ENCODE measurements at places on chromosomes 2 and 18.
A peak's percentile ranks its signal among the peaks of the same experiment; 100 is the strongest.

DNA sequence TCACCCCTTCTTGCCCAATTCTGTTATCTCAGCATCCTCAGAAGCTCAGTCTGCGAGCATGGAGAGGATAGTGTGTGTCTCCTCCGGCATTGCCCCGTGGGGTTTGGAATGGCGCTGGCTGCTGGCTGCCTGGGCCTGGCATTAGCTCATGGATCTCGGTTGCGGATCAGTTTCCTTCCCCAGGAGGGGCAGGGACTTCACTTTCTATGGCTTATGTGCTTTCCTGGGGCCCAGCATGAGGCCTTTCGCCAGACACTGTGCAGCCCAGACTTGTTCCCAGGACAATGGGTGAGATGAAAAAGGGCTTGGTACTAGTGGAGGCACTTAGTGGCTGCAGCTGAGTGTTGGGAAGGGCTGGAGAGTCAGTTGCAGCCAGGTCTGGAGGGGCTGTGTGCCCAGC is 143.3 kb downstream of the GLI2 start:
- DNase-seq = no peak

DNA sequence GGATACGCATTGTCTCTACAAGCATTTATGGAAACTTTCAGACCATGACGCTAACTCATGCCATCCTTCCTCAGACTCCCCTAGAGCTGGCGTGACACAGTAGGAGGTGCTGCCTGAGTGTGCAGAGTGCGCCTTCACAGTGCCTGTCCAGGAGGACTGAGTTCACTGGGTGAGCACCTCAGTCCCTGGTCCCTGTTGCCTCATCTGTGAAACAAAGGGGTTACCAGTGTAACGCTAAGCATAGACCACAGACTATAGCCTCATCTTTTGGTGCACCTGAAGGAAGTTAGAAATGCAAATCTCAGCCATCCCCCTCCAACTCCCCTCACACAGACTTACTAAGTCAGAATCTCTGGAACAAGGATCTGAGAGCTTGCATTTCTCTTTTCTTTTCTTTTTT is 142.8 kb downstream of the TMEM17 start:
- no peak for DNase-seq

DNA sequence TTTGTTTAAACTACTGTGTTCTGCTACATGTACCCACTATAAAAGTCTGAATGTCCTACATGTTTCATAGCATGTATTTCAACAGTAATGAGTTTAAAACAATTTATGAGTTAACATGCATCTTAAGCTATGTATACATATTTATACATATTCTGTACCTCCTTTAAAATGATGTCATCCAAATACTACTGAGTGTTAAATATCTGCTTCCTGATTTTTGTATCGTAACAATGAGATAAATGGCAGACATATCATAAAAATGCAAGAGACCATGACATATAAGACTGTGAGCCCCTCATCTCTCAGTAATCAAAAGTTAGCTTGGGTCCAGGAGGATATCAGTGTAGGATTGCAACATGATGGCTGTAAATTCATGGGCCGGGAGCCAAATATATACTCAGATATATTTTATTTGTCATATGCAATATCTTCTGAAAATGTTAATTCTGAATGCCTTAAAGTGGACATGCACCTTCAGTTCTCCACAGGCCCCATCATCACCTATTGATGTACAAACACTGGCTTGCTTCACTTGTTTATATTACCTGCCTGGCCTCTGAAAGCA is 3.6 kb downstream of the COL5A2 start:
- no peak for DNase-seq

- no peak for DNase-seq
Measured at GRCh38 chr2:36397728-36398413, 42.3 kb downstream of the CRIM1 start.

- no peak for DNase-seq
Measured at GRCh38 chr2:216056739-216057138, 24.9 kb downstream of the PECR start.

GRCh38 chr2:85983766-85984165 is 95.0 kb upstream of the ST3GAL5 start:
- DNase-seq = no peak

DNA sequence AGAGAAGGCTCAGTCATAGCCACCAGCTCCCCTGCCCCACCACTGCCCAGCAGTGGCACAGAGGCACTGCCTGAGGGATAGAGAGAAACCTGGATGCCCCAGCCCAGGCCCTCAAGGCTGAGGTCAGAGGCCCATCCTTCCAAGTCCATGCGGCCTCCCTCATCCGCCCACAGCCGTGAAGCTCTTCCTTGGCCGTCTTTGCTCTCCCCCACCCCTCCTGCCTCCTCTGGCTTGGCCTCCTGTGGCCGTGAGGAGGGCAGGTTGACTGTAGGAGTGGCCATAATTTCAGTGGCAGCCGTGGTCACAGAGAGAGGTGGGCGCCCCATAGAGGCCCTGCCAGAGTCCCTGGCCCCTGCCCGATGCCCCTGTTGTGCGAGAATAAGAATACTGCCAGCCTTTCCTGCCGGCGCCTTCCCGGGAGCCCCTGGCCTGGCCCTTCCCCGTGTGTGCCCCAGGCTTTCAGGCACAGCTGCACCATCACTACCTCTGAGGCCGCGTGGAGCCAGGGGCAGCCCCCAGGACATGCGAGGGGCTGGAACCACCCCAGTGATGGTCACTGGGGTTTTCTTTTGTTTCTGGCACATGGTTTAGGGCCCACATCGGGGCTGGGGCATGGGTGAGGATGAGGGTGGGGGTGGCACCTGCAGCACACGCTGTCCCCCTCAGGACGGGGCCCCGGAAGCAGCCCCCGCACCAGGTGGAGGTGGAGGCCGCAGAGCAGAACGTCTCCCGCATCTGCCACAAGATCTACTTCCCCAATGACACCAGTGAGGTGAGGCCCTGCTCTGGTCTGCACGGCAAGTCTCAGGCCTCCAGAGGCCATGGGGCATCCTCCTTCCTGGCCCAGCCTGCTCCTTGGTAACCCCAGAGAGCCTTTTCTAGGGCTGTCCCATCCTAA is 13.1 kb upstream of the GPR17 start:
- DNase-seq = no peak

- DNase-seq = no peak
Measured at GRCh38 chr2:128405467-128405900, 86.8 kb upstream of the HS6ST1 start.

- peak; percentile 27 for DNase-seq
Measured at GRCh38 chr2:19890104-19890503, 11.7 kb downstream of the TTC32 start.

DNA sequence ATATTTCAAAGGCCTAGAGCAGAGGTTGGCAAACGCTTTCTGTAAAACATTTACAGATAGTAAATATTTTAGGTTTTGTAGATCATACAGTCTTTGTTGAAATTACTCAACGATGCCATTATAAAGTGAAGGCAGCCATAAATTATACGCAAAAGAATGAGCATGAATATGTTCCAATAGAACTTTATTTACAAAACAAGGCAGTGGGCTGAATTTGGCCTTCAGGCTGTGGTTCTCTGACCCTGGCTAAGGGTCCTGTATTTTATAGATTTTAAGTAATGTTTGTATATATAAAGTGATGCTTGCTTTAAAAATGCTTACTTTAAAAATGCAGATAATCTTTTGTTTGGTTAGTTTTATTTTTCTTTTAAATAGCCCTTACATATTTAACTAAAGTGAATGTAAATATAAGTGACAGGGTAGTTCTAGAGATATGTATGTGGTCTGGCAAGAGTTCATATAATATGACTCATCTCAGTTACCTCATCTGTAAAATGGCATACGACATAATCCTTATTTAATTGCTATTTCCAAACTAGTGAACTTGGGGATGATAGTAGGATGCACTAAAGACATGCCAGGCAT is 51.7 kb upstream of the ATP5MC3 start:
- DNase-seq = no peak

DNA sequence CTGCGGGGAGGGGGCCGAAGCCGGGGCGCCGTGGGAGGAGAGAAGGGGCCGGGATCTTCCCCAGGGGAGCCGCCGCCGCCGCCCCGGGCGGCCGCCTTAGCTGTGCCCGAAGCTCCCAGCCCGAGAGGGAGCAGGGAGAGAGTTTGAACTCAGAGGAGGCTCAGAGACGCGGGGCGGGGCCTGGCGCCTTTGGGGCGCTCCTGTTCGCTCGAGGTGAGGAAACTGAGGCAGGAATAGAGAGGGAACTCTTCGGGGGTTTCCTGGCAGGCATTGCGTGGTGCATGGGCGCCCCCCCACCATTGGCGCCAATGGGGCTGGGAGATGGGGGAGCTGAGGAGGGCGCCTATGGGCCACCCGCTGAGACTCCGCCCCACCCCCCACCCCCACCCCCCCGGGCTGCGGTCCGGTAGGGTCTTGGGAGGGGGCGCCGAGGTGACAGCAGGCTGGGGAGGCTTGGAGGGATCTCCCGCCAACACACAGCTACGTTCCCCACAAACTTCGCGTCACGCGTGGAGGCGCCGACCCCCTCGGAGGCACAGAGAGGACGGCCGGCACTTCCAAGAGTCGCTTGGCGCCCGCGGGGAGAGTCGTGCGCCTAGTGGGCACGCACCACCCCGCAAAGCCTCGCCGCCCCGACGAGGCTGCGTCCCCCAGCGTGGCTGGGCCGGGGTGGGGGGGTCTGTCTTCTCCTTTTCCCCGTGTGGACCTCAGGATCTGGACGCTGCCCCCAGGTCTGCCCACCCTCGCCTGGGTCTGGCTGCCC is 680 bp downstream of the CTDSP1 start:
- no peak for DNase-seq

GRCh38 chr2:8974016-8974415 is 29.5 kb downstream of the MBOAT2 start:
- no peak for DNase-seq

- DNase-seq = no peak
Measured at GRCh38 chr18:62651276-62652056, 63.9 kb upstream of the PHLPP1 start.

DNA sequence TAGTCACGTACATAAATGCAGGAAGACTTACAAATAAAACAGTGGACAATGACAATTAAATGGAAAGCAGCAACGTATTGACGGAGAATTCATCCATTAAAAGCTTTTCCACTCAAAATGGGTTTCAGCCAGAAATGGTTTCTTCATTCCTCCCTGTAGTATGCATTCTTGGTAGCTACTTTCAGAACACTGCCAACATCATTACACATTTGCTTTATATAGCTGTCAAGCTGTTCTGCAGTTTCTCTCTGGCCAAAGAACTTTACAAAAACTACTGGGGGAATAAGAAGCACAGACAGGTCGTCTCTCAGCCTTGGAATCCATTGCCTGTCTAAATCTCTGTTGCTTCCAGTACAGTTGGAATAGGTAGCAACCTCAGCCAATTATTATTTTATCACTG is 84.1 kb upstream of the NCKAP5 start:
- DNase-seq = no peak

DNA sequence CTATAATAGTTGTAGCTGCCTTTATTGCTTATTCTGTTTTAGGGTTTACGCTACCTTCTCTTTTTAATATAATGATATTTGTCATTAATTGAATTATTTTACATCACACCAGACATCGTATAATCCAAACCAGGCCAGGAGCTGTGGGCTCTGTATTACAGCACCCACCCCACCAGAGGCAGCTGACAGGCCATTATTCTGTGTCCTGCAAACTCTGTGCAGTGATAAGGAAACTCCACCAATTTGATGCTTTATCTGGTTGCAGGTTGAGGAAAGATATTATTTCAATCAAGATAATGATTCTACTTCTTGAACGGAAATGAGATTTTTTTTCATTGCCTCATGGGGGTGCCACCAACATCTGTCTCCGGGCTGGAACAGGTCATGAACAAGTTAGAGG is 227.3 kb downstream of the ZBTB7C start:
- DNase-seq = no peak

DNA sequence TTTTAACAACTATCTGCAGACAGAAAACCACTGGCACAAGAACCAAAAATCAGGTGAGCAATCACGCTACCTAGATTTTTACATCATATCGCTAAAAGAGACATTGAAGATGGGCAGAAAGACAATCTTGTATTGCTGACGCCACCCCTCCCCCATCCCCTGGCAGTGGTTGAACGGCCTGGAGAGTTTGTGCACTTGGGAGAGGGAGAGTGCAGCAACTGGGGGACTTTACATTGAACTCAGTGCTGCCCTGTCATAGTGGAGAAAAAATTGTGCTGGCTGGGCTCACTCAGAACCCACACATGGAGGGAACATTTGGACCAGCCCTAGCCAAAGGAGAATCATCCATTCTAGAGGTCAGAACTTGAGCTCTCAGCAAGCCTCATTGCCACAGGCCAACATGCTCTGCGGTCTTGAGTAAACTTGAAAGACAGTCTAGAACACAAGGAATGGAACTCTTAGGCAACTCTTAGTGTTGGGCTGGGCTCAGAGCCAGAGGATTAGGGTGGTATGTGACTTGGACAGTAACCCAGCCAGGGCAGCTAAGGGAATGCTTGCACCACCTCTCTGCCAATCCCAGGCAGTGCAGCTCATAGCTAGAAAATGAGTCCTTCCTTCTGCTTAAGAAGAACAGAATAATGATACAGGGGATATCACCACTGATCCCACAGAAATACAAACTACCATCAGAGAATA is 220.0 kb upstream of the CYP26B1 start:
- DNase-seq = no peak

GRCh38 chr2:100036793-100037192 is 105.6 kb downstream of the AFF3 start:
- DNase-seq = no peak

GRCh38 chr2:106193977-106194778 is at the start of gene UXS1:
UXS1 (minus strand) TSS chr2:106194301; CDS start chr2:106194241, 60 bp downstream.
- peak; percentile 95 for DNase-seq

DNA sequence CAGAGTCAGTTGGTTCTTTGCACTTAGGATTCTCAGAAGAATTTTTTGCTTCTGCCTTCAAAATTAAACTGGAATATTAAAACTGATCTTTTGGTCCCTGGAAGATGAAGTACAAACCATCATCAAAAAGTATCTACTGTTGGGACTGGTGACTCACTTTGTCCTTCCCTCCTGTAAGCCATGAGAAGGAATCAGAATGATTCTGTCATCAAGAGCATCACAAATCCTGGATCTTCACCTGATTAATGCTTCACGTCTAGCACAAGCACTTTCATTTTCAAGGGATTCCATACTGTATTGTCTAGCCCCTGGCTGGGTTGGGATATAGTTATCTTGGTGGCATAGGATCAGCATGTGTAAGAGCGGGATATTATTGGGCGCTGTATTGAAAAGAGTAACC is 69.3 kb upstream of the CYP1B1 start:
- no peak for DNase-seq

GRCh38 chr2:113200236-113200635 is 26.5 kb downstream of the PSD4 start:
- DNase-seq = no peak

DNA sequence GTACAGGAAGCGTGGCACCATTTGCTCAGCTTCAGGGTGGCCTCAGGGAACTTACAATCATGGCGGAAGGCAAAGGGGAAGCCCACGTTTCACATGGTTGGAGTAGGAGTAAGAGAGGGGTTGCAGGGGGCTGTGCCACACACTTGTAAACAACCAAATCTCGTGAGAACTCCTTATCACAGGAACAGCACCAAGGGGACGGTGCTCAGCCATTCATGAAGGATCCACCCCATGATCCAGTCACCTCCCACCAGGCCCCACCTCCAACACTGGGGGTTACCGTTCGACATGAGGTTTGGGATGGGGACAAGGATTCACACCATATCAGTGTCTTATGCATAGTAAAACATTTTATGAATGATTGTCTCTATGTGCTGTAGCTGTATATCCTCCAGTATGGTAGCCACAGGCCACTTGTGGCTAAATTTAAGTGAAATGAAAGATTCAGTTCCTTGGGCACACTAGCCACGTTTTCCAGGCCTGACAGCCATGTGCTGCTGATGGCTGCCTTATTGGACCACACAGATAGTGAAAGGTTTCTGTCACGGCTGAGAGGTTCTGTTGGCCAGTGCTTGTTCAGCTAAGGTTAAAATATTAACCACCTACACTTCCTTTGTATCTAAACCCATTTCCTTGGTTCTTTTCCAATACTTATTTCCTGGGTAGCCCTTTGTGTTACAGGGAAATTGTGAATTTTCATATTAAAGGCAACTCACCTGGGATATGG is 77.3 kb downstream of the AGAP1 start:
- no peak for DNase-seq

Measured in NCI-H774 (cell line).